ENCODE measurements at places on chromosomes 7 and 10.
A peak's percentile ranks its signal among the peaks of the same experiment; 100 is the strongest.

GRCh38 chr7:45874408-45875131 lies 1.7 kb upstream of the CCDC201 start:
- DNase-seq, result peak; percentile 90

DNA sequence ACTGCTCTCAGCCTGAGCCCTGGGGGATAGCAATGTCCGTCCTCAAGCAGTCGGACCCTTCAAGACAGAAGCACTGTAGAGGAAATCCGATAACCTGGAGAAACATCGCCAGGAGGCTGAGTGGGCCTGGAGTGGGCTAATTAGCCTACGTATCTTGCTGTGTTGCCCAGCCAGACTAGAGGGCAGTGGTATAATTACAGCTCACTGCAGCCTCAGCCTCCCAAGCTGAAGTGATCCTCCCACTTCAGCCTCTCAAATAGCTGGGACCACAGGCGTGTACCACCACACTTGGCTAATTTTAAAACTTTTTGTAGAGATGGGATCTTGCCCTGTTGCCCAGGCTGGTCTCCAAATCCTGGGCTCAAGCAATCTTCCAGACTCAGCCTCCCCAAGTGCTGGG lies 21.7 kb downstream of the LYZL2 start:
- DNase-seq, result no peak

- no peak for DNase-seq
These were observed 7.1 kb upstream of the TEX36 start for GRCh38 chr10:125689955-125690569.

DNA sequence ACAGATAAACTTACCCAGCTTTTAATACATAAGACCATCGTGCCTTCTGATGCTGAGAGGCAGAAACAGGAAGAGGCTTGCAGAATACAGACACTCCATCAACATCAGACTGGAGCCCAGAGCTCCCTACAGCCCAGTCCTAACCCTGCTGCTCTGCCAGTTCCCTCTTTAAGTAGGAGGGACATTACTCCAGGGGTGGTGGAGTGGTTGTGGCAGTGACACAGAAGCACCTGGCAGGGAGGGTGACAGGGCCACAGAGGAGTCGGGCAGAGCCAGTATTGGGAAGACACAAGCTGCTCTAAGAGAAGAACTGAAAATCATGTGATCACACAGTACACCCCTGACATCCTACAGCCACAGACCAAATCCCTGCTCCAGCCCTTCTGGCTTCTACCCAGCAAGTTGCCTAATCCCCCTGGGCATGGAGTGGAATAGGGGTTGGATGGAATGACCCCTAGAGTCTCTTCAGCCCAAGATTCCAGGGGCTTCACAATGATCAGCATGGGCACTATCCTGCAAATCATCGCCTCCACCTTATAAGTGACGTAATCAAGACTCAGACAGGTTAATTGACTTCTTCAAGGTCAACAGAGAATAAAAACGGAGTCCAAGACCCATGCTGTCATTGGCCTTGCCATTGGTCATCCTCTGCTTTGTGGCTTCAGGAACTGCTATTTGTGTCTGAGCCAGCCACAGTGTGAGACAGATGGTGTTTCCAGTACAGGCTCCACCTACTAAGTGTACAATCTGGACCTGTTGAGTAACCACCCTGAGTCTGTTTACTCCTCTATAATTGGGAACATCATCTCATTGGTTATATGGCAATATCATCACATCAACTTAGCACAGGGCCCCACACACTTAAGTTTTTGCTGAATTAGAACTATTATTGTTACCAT lies 61.1 kb upstream of the ZMIZ1 start:
- DNase-seq, result peak; percentile 31

- no peak for DNase-seq
These were observed 80.9 kb downstream of the FAM171A1 start for GRCh38 chr10:15290150-15290549.

- peak; percentile 71 for DNase-seq
These were observed 148.1 kb downstream of the ITGA8 start for GRCh38 chr10:15571575-15571974.

GRCh38 chr10:122558452-122558851 lies 2.1 kb upstream of the DMBT1 start:
- DNase-seq, result no peak

DNA sequence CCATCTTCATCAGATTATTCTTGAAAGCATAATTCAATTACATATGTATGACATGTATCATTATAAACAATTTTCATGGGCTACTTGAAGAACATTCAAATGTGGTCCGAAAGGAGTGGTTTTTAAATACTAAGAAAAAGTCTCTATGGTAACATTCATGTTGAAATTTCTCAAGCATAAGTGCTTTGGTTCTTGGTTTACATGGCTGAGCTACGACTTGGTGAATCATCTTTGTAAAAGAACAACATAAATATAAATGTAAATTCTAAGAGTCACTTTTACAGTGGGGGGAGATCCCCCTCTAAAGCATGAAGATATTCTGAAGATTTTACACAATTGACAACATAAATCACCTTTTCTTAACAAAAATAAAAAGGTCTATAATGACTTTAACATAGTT lies 118.6 kb downstream of the MAGI2 start:
- DNase-seq, result peak; percentile 45

- no peak for DNase-seq
These were observed 7.2 kb upstream of the CNOT4 start for GRCh38 chr7:135517060-135517459.

GRCh38 chr7:57327081-57327480 lies 122.9 kb upstream of the ZNF716 start:
- no peak for DNase-seq

GRCh38 chr10:86888585-86889381 lies 68.6 kb downstream of the MMRN2 start:
- peak; percentile 59 for DNase-seq

- DNase-seq, result no peak
These were observed 69.1 kb upstream of the PDSS1 start for GRCh38 chr10:26628395-26628794.

- DNase-seq, result no peak
These were observed 180.7 kb upstream of the KLF14 start for GRCh38 chr7:130914554-130915294.

DNA sequence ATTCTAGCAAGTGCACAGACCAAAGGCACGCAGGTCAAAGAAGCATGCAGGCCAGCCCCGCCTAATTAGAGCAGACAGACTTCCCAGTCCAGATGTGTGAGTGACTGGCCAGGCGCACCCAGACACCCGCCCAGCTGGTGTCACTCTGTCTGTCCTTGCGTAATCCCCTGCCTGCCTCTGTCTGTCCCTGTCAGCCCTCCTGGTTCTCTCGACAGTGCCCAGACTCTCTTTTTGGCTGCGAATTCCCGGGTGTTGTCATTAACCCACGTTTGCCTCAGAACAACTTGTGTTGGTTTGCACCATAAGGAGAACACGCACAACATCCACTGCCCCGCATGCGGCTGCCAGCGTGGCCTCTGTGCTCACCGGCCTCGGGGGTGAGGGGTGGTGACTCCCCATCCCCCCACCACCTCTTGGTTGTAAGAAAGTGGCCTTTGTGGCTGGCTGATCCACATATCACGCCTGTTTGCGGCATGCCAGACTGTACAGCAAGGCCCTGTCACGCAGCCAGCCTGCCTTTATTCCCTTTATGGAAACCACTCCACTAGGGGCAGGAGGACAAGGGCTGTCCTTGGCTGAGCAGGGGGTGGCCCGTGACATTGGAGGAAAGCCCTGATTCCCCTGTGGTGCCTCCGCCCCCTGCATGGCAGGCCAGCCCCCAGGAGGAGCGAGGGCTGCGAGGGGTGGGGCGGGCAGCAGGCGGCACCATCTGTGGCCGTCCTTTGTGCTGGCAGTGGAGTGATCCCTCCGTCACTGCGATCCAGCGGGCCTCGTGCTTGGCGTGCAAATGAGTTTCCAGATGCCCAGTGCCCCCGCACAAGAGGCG lies 72.8 kb upstream of the PPIF start:
- DNase-seq, result no peak

DNA sequence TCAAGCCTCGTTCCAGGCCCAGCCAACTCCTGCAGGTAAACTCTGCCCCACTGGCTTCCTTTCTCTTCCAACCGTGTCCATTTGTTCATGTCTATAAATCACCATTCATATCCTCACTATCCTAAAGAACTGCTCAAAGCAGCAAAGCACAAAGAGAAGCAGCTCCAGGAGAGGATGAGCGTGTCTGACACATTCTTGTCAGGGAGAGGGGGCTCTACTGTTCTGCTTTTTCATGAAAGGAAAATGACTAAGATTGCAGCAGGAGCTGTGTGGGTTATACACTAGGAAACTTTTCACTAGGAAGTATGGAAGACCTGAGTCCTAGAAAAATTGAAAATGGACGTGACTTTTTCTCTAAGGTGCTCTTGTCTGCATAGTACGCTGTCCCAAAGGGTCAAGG lies 16.7 kb downstream of the AGFG2 start:
- no peak for DNase-seq

GRCh38 chr10:119328223-119328622 lies 120.9 kb downstream of the GRK5 start:
- DNase-seq, result no peak

DNA sequence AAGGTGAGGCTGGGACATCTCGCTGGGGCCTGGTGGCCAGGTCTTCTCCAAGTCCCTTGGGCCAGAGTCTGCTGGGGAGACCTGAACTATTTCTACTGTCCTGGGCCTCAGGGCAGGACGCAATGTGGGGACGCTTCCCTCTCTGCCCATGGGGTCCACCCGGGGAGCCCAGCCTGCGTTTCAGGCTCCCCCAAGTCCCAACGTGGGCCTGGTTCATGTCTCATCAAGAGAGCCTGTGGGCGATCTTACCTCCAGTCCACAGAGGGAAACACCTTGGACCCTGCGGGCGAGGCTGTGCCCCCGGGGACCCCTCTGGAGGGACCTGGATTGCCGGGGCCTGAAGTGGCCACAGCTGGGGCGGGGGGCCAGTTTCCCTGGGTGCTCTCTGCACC lies 91.7 kb downstream of the DNAJB6 start:
- DNase-seq, result no peak

- peak; percentile 52 for DNase-seq
These were observed 18.8 kb downstream of the NEBL start for GRCh38 chr10:20877986-20878983.

GRCh38 chr10:96719200-96719599 lies 1.1 kb downstream of the PIK3AP1 start:
- DNase-seq, result no peak

DNA sequence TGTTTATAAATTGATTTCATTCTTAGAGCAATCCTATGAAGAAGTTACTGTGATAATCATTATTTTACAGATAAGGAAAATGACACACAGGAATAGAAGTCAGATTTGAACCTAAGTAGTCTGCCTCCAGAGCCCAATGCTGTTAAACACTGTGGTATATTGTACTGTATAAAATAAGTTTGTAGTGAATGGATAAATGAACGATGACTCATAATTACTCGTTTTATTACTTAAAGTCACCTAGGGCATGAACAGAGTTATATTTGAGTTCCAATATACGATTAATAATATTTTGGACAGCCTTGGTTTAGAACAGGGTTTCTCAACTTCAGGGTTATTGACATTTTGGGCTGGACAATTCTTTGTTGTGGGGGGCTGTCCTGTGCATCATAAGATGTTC lies 7.8 kb upstream of the BTRC start:
- DNase-seq, result no peak

- DNase-seq, result peak; percentile 18
These were observed 21.5 kb upstream of the AKR1C1 start for GRCh38 chr10:4941540-4942330.

DNA sequence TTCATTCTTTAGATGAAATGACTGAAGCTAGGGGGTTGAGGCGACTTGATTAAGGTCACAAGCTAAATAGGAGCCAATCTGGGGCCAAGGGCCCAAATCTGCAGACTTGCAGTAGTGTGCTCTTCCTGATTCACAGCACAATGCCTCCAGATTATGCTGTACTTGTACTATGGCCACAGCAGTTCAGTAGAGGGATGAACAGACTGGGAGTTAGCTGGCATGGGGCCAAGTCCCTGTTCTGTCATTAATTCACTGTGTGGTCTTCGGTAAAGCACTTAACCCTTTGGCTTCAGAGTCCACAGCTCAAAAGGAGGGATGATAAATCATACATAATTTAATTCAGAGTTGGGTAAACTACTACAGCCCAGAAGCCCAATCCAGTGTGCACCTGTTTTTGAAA lies 196.8 kb downstream of the XPNPEP1 start:
- no peak for DNase-seq

- peak; percentile 50 for DNase-seq
These were observed 103.3 kb downstream of the GRB10 start for GRCh38 chr7:50679218-50680007.

DNA sequence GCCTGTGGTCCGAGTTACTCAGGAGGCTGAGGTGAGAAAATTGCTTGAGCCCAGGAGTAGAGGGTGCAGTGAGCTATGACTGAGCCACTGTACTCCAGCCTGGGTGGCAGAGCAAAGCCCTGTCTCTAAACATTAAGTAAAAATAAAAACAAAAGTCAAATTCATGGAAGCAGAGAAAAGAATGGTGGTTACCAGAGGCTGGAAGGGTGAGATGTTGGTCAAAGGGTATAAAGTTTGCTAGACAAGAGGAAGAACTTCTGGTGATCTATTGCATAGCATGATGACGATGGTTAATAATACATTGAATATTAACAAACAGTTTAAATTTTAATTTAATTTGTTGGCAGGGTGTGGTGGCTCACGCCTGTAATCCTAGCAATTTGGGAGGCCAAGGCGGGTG lies 68.1 kb downstream of the CRPPA start:
- no peak for DNase-seq

DNA sequence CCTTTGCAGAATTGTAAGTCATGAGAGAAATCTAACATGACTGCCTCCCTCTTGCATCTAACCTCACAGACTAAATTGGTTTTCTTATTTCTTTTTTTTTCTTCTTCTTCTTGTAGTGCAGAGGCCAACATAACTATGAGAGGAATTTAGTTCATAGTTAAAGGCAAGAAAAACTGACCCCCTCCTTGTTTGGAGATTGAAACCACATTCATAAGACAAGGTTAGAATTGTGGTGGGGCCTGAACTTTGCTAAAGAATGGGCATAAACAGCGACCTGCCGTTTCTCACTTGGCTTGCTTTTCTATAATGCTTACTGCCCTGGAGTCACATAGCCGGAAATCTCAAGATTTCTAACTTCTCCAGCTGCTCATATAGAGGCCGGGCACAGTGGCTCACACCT lies 2.4 kb upstream of the POLM start:
- peak; percentile 55 for DNase-seq

- DNase-seq, result no peak
These were observed 26.9 kb downstream of the SPOCK2 start for GRCh38 chr10:72061491-72061890.

- DNase-seq, result no peak
These were observed 214.0 kb upstream of the DKK1 start for GRCh38 chr10:52100011-52100547.
